CD4-positive, alpha-beta T cell treated with Interleukin-1 beta for 1 hour (primary cell): ENCODE measurements at places on chromosomes 5 and 9.

DNA sequence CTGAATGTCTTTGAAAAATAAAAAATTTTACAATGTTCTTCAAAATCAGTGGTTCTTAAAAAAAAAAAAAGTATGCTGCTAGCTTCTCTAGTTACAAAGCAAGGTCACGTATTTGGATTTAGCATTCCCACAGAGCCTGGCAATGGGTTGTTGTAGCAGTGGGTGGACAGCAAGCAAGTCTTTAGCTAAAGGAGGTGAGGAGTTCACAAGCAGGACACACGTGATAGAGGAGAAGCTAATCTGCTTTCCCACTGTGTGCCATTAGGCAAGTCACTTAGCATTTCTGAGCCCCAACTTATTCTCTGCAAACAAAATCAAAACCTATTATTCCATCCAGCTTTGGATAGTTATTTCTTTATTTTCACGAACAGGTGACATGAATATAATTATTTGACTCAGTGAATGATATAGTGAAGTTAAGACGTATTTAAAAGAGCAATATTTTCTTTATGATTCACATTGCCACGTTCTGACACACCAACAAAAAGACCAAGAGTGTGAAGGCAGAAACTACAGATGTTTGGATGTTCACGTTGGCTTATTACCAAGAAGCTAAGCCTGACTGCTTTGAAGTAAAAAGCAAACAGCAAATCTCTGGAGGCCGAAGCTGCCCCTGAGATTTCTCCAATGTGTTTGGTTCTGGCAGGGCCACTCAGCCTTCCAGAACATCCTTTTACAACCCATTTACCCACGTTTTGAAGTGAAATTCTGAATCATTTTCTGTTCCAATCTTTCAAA, 612.1 kb upstream of the CDH6 start:
- no peak for DNase-seq

DNA sequence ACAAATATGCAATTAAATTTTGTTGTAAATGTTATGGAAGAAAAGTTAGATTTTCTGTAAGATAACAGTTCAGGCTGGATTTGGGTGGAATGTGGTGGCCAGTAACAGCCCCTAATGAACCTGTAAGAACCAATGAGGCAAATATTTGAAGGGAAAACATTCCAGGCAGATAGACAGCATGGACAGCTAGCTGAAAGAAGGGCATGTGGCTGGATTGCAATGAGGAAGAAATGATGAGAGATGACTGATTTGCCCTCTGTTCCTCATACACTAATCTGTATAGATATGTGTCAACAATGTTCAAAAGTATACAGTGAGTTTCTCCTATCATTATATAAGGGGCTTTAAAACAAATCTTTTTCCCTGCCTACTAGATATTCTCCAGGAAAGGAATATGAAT, 58.8 kb downstream of the MAN2A1 start:
- no peak for DNase-seq

GRCh38 chr9:128459011-128459410, 3.2 kb downstream of the ODF2 start:
- DNase-seq = no peak

DNA sequence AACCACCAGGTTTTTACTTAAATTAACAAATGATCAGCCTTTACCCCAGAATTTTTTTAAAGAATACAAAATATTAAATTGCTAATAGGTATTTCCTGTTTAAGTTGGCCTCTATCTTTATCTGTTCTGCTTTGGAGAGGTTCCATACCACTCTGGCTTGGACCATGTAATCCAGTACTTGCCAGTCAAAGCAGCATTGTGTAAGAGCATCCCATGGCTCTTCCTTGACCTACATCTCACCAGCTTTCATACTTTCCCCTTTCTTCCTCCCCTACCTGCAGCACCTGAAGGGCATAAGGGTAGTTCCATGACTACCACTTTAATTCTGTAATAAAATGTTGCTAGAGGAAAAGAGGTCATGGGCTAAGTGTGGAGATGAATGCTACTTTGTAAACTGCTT, 140.8 kb upstream of the MTAP start:
- no peak for DNase-seq

GRCh38 chr9:89538871-89539270, 41.0 kb upstream of the SEMA4D start:
- DNase-seq = no peak

GRCh38 chr9:122348288-122348777, 22.5 kb upstream of the PTGS1 start:
- no peak for DNase-seq

GRCh38 chr5:82862711-82863110, 214.5 kb downstream of the TMEM167A start:
- no peak for DNase-seq

DNA sequence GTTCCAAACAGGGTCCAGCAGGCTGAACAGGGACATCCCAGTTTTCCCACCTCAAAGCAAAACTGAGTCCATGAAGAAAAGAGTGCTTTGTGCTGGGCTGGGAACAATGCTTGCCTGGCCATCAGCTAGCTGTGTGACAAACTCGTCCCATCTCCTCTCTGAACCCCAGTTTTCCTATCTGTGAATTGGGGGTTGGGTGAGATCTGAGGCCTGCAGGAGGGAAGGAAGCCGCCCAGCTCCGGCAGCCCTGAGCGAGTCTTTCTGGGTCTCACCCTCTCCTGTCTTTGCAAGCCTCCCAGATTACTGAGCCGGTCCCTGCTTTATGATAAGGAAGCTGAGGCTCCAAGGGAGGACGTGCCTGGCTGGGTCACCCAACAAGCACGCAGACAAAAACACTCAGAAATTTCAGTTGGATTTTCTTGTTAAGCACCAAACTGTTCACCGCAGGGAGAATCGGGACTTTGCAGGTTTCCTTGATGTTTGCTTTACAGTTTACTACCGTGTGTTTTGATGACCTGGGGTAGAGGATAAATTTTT, 82.6 kb upstream of the LMX1B start:
- DNase-seq = no peak

- no peak for DNase-seq
Observed at GRCh38 chr9:92971121-92971520, 23.8 kb downstream of the FGD3 start.

GRCh38 chr9:105883847-105884246, 189.5 kb downstream of the TMEM38B start:
- no peak for DNase-seq

- DNase-seq = no peak
Observed at GRCh38 chr5:153489611-153490010, 859 bp upstream of the GRIA1 start.

DNA sequence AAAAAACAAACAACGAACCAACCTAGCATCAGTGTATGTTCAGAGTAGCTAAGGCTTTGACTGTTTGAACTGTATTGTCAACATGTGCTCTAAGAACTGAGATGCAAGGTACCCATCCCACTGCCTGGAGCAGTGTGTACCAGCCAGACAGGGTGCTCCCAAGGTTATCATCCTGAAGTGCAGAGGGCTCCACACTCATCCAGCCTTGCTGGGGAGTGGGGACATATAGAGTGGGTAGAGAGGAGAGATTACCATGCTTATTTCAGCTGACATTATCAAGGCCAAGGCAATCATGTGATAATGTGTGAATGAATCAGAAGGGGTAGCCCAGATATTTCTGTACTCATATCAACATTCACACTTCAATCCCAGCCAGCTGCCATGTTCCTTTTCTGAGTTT, 68.7 kb upstream of the ZNF622 start:
- DNase-seq = no peak

GRCh38 chr9:113592876-113593575, 129.5 kb downstream of the RGS3 start:
- no peak for DNase-seq

DNA sequence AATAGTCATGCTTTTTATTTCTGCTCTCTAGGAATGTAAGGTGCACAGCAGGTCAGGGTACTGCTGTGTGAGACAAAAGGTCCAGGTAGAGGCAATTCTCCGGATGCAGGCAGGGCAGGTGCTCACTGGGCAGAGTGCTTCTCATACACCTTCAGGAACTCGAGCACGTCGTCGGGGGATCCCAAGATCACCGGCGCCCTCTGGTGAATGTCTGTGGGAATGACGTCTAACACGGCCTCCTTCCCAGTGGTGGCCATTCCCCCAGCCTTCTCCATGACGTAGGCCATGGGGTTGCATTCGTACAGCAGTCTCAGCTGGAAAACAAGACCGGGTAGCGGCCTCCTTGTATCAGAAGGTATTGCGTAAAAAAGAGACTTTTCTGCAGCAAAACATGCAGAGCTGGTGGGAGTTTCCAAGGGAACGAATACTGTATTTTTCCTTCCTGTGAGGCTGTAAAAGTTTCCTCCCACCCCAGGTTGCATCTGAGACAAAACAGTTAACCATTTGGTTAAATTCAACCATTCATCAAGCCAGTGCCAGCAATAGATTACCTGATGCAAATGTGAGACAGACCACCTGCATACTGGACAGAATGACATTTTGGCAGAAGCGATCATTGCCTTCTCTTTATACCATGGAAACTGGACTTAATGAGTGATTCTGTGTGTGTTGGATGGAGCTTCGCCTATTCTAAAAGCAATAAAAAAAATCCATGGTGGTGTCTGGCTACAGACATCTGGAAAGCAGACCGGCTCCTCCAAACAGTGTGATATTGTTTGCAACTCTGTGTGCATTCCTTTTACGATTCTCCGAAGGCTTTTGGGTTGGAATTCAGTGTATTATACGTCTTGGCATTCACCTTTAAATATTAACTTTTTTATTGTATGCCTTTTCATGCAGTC, 9.9 kb upstream of the FBP2 start:
- peak; percentile 58 for DNase-seq

GRCh38 chr5:156956321-156956720, 6.7 kb downstream of the TIMD4 start:
- DNase-seq = no peak

- no peak for DNase-seq
Observed at GRCh38 chr9:132044176-132044875, 35.3 kb downstream of the MED27 start.

- DNase-seq = no peak
Observed at GRCh38 chr5:10468256-10468655, 26.6 kb downstream of the ROPN1L start.

DNA sequence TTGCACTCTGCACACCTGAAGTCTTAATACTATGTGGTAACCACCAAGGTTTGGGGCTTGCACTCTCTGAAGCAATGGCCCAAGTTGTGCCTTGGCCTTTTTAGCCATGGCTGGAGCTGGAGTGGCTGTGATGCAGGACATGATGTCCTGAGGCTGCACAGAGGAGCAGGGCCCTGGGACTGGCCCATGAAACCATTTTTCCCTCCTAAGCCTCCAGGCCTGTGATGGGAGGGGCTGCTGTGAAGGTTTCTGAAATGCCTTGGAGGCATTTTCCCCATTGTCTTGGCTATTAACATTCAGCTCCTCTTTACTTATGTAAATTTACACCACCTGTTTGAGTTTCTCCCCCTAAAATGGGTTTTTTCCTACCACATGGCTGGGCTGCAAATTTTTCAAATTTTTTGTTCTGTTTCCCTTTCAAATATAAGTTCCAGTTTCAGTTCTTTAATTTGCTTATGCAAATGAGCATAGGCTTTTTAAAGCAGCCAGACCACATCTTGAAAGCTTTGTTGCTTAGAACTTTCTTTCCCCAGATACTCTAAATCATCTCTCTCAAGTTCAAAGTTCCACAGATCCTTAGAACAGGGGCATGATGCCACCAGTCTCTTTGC, 237.4 kb upstream of the DMAC1 start:
- DNase-seq = no peak

DNA sequence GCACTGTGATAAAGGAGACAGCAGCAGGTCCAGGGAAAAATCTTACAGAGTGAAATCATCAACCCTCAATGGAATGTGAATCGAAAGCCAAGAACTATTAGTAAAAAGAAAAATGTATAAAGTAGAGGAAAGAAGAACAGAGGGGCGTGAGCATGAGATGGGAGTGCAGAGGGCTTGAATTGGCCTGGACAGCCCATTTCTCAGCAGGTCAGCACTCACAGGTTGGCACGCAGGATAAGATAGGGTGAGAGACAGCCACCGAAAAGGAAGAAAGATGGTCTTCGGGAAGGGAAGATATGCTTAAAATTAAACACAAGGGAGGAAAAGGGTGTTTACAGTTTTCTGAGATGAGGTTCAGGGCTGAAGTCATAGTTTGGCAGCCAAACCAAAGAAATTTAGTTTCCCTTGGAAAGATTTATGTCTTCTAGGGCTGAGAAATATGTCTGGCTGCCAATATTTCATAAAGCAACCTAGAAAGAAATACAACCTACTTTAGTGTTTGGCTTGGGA, 524.7 kb downstream of the SPATA31D1 start:
- DNase-seq = no peak

GRCh38 chr5:1501372-1502045, 22.3 kb downstream of the LPCAT1 start:
- no peak for DNase-seq

GRCh38 chr5:135977375-135977928, 22.7 kb upstream of the LECT2 start:
- peak; percentile 51 for DNase-seq

- no peak for DNase-seq
Observed at GRCh38 chr9:116102596-116102995, 51.0 kb upstream of the PAPPA start.

GRCh38 chr5:122703203-122703602, 71.7 kb upstream of the SNX2 start:
- DNase-seq = no peak

DNA sequence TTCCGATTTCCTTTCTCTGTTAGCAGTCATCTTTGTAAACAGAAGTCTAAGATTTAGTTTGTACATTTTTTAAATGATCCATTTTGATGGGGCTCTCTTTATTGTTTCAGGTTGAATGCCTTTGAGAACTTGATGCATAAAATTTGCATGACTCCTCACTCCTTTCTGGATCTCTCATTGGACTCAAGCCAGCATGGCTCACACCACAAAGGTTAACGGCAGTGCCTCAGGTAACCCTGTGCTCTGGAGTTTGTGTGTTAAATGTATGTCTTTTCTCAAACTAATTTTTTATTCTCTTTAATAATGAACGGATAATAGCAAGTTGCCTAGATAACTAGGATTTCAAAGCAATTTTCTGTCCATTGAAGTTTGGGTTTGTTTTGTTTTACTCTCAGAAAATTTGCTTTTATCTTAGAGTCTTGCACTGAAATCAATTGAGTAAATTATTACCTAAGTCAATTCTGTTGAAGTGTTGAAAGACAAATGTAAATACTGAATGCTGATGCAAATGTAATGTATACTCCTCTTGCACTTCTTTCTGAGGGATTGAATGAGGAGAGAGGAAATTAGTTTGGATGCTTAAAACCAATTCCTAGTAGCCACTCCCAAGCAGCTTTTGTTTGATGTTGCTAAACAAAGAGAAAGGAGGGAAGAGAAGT, 164.6 kb upstream of the DMRT1 start:
- DNase-seq = no peak

GRCh38 chr9:91711755-91712601, 238.1 kb downstream of the ROR2 start:
- DNase-seq = peak; percentile 65
